ENCODE measurements at places on chromosomes 4 and X.
A peak's percentile ranks its signal among the peaks of the same experiment; 100 is the strongest.

- DNase-seq: no peak
Measured at GRCh38 chr4:992297-993110, 700 bp downstream of the SLC26A1 start.

GRCh38 chr4:154044742-154045485, 256.0 kb upstream of the SFRP2 start:
- DNase-seq: no peak

DNA sequence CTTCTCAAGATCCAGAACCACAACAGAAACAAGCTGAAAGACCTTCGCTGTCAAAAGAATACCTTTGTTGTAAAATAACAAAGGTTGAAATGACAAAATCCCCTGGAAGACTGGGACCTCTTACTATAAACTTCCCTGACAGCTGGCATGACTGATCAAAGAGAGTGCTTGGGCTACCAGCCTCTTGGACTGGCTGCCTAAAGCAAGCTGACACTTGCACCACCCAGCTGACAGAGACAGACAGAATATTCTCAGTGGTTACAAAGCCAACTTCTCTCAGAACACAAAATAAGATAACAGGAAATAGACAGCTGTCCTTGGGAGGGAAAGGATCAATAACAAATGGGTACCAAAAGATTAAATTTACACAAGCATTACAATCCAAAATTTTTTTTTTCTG, 241.7 kb upstream of the SPOCK3 start:
- DNase-seq: no peak

DNA sequence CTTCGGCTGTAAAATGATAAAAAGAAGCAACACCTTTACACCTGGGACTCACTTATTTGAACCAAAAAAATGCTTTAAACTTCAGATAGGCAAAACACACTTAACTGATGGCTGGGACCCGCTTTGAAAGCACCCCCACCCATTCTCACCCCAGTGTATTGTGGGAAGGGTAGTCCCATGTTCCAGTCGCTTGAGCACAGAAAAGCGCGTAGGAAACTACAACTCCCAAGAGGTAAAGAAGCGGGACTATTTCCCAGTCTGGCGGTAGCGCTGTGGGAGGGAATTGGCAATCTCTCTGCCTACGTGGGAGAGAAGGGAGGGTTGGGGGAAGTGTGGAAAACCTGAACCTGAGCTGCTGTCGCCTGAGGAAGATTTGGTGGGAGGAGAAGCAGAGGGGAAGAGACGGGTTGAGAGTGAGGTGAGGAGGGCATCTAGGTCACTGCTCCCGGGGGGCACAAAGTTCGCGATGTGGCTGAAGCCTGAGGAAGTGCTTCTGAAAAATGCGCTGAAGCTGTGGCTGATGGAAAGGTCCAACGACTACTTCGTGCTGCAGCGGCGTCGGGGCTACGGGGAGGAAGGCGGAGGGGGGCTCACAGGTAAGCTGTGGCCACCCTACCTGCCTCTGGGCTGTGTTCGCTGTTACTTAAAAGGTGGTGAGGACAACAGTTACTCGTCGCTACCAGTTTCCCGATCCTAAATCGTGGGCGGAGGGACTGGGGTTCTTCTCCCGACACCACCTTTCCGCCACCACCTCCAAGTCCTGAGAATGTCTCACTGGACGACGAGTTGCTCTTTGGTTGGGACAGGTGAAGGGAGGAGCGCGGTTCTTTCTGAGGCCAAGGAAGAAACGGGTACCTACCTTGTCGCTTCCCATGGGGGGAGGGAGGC, at the start of gene TBC1D8B:
TBC1D8B (plus strand) TSS at position 286 of the 888 bp plus-strand sequence; CDS start at position 467, 181 bp downstream.
- peak; percentile 88 for DNase-seq

DNA sequence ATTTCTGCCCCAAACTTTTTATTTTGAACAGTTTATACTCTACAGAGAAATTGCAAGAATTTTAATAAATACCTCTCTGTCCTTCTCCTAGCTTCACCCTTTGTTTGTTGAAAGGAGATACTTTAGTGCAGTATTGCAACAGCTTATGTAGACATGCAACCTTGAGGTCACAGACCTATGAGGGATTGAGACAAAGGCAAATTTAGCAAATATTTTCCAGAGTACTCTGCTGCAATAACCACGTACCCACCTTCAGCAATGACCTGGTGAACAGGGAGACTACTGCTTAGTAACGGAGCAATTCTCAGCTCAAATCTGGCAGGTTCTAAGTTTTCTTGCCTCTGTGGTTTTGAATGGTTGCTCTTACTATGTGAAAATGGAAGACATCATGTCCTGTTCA, 13.2 kb downstream of the FGA start:
- no peak for DNase-seq

DNA sequence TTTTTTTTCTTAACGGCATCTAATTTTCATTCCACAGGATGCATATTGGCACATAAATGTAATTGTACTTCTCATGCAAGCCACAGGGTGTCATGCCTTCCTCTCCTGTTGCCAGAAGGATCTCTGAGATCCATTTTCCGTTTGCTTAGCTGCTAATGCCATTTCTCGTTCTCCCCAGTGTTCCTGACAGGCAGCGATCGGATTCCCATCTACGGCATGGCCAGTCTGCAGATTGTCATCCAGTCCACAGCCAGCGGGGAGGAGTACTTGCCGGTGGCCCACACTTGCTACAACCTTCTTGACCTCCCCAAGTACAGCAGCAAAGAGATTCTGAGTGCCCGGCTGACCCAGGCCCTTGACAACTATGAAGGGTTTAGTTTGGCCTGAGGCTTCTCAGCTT, 8.9 kb upstream of the NAP1L5 start:
- DNase-seq: peak; percentile 39

GRCh38 chrX:132491191-132491590, 2.4 kb upstream of the MBNL3 start:
- peak; percentile 60 for DNase-seq
